Cortex of kidney (tissue), 1 donor: ENCODE measurements at places on chromosomes 11 and 22.

DNA sequence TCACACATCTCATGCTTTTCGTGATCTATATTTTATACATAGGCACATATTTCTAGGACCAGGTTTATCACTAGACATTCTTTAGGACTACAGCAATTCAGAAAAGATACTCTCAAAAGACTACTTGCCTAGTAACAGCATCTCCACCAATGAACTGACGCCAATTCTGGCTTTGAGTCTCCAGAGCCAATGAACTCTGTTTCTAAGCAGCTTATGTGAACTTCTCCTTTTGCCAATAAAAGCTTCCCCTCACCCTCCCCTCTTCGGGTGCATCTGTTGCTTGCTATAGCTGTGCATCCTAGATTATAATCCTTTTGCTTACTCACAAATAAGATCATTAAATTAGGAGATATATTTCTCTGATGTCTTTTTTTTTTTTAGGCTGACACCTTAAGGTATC, 11.4 kb upstream of the ANKK1 start:
- DNase-seq, result no peak

GRCh38 chr11:111408789-111409727, 30.0 kb upstream of the POU2AF1 start:
- no peak for DNase-seq

DNA sequence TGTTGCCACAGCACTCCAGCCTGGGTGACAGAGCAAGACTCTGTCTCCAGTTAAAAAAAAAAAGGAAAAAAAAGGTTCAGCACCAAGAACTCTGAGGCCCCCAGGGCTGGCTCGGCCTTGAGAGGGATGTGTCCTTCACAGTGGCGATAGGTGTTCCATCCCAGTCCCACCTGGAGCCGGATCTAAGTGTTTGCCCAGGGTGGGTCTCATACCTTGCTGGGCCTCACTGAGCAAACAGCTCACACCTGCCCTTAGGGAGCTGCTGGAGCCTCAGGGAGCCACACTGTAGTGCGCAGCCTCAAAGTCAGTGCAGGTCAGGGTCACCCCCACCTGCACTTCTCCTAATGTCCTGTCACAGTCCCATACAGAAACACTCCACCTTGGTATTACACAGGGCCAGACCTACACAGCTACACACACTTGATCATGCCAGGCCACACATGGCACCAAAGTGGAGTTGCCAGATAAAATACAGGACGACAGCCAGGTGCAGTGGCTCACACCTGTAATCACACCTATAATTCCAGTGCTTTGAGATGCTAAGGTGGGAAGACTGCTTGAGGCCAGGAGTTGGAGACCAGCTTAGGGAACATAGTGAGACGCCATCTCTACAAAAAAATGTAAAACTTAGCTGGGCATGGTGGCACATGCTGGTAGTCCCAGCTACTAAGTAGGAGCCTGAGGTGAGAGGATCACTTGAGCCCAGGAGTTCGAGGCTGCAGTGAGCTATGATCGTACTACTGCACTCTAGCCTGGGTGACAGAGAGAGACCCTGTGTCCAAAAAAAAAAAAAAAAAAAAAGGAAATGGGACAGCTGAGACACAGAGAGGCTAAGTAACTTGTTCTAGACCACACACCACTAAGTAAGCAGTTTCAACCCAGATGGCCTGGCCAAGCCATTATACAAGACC, 7.3 kb downstream of the STARD10 start:
- no peak for DNase-seq

DNA sequence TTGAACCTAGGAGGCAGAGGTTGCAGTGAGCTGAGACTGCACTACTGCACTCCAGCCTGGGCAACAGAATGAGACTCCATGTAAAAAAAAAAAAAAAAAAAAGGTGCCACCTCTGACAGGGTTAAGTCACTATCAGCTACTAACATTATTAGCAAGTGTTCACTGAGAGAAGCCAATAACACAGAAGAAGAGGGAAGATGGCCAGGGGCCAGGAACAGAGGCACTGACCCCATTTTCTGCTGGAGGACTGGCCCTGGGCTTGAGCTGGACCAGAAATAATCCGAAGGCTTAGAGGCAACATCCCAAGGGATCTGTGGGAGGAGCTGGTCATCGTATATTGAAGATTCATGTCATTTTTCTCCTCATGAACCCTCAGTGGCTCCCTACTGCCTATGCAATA, 5.0 kb downstream of the SLC5A1 start:
- DNase-seq, result no peak

GRCh38 chr22:23181721-23182308, 1.5 kb downstream of the BCR start:
- DNase-seq, result no peak

- DNase-seq, result no peak
These were observed 166.1 kb upstream of the API5 start for GRCh38 chr11:43145653-43146052.

GRCh38 chr11:86181379-86181778, 63.2 kb upstream of the EED start:
- DNase-seq, result no peak

DNA sequence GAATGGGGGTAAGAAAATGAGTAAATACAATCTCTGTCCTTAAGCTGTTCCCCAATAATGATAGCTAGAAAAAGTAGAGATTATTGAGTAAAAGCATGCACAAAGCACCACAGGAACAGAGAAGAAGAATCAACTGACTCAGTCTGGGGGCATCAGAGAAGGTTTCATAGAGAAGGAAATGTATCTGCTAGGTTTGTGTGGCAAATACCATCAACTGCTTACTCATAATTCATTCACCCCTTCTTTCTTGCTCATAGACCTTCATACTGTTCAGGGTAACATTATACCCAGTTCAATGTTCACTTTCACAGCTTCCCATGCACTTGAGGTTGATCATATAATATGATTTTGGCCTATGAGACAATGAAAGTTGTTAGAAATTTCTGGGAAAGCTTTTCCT, 85.2 kb upstream of the SCUBE2 start:
- no peak for DNase-seq

DNA sequence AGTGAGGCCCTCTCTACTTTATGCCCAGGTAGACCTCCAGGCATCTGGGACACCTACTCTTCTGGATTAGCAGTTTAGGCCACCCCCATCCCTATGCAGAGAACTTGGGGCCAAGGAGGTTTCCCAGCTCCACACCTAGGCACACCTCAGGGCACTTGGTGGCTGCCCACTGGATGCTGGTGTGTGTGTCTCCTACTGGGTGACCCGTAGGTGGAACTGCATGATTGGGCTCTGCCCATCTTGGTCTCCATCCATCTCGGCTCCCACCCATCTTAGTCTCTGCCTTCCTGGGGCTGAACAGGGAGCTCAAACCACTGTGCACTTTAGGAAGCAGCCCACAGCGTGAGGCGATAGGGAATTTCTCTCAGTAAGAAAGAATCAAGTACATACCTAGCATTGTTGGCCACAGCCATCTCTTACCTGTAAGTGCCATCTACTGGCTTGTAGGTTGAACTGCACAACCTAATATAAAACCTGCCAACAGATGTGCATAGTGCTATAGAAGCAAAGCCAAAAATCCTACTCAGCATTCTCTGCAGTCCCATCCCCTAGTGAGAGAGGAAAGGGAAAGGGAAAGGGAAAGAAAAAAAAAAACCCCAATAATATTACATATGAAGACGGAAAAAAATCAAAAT, 61.6 kb upstream of the PTPN5 start:
- DNase-seq, result no peak

DNA sequence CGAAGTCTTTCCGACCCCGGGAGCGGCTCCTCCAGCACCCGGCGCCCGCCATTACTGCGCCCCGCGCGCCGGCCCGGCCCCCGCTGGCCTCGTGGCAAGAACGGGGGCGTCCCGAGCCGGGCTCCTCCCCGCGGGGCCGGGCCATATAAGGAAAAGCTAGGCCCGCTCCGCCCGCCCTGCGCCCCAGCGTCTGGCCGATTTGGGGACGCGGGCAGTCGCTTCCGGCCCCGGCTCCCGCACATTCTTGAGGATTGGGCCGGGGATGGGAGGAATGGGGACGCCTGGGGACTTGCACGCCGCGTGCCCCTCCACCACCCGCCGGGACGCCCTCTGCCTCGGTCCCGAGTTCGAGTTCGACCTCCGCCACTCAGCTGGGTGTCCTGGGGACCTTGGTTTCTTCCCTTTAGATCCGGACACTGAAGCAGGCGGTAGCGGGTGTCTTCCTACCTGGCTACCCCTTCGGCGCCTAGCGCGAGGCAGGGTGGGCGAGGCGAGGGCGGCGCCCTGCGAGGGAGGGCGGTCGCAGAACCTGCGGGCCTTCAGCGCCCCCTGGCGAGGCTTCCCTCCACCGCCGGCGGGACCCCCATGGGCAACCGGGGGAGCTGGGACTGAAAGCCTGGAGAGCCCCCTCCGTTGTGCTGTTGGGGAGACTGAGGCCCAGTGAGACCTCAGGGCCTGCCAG, 3.8 kb downstream of the SMTN start:
- no peak for DNase-seq

DNA sequence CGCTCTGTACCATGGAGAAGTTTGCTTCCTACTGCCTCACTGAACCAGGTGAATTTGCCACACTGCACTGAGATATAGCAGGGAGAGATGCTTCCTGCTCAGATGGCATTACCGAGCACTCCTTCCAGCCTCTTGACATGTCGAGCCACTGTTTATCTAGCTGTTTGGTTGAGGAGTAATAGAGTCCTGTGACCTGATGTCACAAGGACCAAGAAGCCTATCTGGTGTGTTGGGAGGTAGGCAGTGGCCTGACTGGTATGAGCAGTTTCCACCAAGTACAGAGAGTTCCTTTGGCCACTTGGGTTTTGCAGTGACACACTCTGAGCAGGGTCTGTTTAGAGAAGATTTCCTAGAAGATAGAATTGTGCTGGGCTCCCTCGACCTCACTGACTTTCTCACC, 5.2 kb downstream of the ACAD8 start:
- no peak for DNase-seq

DNA sequence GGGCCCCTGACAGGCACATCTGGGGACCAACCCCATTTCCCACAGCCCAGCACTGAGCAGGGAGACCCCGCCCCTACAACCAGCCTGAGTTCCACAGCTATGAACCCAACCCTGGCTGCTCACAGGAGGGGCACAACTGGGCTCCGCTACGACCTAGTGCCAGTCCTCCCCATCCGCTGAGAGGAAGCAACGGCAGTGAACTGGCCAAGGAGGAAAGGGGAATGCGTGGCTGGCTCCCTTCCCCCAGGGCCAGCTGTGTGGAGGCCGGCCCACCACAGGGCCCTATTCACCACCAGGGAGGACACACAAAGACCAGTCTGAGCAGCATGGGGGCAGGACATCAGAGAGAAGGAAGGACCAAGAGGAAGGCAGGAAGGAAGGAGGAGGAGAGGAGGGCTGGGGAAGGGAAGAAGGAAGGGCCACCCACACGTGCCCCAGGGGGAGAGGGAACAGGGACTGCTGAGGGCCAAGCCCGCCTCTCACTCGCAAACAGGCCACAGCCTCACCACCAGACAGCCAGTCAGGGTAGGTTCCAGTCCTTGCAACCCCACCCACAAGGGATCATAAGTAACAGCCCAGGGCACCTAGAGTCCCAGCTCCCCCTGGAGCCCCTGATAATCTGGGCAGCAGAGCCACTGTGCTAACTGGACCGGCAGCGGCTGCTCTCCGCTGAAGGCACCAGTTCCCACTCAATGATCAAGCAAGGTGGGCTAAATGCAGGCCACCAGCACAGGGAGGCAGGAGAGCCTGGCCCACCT, 8.5 kb upstream of the GAL3ST1 start:
- DNase-seq, result no peak

DNA sequence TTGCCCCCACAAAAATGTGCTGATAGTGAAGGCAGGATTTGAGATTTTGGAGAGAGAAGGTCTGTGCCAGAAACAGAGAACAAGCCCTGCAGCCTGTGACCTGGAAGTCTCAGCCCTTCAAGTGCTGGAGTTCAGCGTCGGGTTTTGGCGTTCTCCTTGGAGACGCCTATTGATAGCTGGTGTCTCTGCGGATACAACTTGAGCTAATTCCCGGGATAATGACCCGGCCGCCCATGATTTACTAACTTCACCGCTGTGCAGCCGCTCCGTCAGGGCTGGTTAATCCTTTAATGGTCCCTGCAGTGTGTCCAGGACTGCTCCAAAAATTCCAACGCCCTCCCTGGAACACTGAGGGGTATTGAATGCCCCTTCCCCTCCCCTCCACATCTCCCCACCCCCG, 76.6 kb downstream of the WT1 start:
- no peak for DNase-seq

DNA sequence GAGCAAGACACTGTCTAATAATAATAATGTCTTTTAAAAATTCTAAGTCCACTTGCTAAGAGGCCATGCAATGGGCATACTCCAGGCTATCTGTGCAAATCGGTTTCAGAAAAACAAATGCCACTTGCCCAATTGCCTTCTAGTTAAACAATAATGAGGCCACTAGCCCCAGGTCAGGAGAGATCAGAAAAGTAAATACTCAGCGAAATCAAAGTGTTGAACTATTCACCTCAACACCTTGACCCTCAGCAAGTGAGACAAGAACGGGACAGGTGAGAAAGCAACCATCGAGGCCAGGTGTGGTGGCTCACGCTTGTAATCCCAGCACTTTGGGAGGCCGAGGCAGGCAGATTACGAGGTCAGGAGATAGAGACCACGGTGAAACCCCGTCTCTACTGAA, 72.3 kb upstream of the SYN3 start:
- DNase-seq, result no peak

- no peak for DNase-seq
These were observed 20.3 kb upstream of the NLRP6 start for GRCh38 chr11:257766-258493.

DNA sequence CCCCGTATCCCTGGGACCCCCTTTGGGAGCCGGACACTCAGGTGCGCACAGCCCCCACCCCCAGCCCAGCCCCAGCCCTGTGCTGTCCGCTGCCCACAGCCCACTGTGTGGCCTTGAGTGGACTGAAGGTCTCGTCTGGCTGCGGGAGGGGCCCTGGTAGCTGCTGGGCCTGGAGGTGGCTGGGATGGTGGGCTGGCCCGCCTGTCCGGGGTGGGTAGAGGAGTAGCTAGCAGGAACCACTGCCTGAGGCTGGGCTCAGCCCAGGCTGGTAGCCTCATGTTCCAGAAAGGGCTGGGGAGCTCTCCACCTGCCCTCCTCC, 4.6 kb upstream of the MUC6 start:
- DNase-seq, result no peak

DNA sequence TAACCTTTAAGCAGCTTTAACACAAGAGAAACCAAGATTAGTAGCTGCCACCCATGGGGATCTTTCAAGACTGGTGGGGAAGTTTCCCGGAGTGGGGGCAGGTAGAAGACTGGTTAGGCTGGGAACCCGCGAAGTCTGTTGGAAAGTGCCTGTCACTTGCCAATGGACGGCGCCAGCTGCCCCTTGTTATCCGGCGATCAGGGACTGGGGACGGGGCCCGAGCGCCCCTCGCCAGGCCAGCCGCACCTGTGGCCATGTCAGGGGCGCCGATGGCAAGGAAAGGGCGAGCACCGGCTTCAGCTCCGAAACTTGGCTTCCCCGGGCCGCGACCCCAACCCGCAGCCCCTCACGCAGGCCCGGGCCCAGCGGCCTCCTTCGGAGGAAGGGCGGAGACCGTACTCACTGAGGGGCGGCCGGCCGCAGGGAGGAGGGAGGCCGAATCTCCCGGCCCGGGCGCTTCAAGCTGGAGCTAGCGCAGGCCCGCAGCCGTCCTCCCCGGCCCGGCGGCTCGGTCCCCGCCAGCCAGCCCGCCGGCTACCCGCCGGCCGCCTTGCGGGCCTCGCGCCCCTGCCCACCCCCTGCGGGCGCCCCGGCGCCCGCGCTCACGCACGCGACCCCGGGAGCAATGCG, 539 bp downstream of the EIF4ENIF1 start:
- DNase-seq, result no peak

- no peak for DNase-seq
These were observed 107.7 kb downstream of the EHF start for GRCh38 chr11:34728609-34729008.

GRCh38 chr11:33691066-33691864, 9.4 kb downstream of the C11orf91 start:
- no peak for DNase-seq
